ENCODE measurements at places on chromosomes 16 and 17.
A peak's percentile ranks its signal among the peaks of the same experiment; 100 is the strongest.

DNA sequence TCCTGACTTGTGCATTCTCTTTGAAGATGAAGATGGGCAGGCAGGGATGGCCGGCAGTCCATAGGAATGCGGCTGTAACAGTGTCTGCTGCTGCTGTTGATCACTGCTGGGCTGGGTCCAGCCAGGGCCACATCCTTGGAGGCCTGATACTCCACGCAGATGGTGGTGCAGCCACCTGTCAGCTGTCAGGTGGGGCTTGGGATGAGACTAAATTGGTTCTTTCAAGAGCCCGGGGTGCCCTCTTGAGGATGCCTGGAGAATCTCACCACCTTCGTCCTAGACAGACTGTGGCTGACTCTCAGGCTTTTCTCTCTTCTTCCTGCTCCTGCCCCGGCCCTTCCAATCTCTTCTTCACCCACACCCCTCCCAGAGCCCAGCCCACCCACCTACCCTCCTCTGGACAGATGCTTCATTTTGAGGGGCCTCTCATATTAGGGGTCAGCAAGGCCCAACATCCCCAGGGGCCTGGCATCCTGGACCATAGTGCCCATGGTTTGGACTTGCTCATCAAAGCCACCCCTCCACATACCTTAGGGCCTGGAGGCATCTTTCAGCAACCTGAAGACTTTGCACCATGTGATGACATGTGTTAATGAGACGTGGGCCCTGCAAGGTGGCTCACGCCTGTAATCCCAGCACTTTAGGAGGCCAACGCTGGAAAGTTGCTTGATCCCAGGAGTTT, 19.1 kb downstream of the OSBPL7 start:
- DNase-seq: peak; percentile 42

DNA sequence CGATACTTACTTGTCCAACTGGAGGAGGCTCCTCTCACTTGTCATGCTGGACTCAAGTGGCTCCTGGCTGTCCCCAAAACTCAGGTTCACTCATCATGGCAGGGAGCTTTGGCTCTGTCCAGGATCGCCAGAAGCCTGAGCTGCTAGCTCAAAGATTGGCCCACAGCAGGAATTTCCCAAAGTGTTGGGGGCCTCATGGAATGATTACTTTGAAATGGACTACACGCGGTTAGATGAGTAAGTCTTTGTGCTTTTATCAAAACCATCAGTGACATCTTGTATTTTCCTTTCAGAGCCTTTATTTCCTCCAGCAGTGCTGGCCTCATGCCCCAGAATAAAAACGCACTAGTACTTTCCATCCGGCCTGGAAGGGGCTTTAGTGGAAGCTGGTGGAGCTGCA, 29.2 kb upstream of the PHB1 start:
- DNase-seq: no peak

GRCh38 chr16:1539720-1540555, 6.5 kb downstream of the TMEM204 start:
- DNase-seq: no peak

GRCh38 chr17:4540224-4540651, 14.9 kb downstream of the MYBBP1A start:
- no peak for DNase-seq

GRCh38 chr17:73481676-73482075, 162.6 kb downstream of the SDK2 start:
- no peak for DNase-seq
